ENCODE measurements at places on chromosomes 3 and 15. TPM values are rescaled to one million over a fixed set of nuclear protein-coding genes. Genes with fewer than 3 reads are reported as not detected.

DNA sequence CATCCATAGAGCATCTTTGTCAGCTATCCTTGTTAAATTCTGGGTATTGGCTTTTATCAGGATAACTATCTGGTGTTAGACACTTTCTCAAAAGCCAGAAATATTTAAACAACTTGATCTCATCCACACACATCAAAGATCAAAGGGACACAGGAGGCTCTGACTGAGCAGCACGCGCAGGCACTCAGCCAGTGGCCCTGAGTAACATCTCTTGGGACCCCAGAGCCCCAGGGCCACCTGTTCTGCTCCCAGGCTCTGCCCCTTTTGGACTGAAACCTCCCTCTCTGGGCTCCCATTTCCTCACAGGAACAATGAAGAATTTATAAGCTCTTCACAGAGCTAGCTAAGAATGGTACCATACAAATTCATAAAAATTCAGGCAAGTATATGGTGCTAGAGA is 16.1 kb downstream of the ATP10A start:
- no peak for DNase-seq

DNA sequence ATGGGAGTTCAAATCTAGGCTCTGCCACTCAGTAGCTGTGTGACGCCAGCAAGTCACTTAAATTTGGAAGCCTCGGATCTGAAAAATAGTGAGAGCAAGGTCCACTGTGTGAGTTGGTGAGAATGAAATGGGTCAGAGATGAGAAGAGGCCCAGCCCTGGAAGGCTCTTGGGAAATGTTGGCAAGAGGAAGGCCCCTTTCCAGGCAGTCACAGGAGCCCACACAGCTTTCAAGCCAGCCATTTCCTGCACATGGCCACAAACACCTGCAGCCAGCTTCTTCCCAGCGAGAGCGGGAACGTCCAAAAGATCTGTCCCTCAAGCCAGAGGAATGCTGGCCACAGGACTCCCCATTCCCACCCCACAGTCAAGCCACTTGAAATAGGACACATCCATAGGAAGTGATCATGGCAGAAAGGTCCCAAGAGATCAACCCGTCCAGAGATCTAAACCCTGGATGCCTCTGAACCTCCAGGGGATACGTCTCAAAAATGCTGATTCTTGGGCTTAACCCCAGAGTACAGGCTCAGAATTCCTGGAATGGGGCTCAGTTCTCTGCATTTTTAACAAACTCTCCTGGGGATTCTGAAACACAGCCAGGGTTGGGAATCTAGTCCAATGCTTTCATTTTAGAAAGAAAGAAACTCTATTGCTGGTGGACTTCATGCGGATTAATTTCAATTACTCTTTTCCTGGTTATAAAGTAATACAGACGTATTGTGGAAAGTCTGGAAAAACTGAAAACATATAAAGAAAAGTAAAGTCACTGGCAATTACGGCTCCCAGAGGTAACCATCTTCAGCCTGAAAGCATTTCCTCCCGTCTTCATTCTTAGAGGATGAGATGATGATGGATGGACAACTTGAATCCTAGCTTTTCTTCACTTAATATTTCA is 35.9 kb downstream of the NTRK3 start:
- no peak for DNase-seq

DNA sequence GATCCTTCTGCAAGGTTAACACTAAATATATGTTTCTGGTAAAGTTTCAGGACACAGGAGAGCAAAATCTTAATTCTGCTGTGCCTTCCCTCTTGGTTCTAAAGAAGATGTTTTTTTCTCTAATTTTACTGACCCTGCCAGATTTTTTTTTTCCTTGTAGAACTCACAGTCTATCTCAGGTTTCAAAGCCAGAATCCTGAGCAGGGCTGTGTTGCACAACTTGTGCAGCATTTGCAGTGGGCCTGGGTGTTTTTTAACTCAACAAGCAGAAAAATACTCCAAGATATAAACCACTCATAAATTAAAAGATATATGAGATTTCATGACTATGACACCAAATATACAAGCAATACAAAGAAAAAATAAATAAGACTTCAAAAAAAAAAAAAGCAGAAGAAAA is 40.2 kb upstream of the ARF4 start:
- DNase-seq = no peak

CIP2A gene
- 38.0 TPM for total RNA-seq

TP63 gene
- not detected for total RNA-seq

DNA sequence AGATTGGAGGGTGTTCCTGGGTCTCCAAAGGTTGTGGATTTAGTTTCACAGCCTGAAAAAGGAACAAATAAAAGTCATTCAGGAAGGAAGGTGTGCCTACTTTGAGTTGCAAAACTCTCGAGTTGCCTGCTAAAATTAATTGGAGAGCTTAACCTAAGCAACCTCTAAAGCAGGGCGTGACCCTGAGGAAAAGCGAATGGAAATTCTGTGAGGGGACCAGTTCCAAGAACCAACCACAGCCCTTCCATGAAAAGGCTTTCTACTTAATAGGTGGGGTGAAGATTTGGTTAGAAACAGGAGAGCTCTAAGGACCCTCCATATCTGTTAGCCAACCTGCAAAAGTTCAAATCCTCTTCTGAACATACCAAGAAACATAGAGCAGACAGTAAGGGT is 1.5 kb downstream of the CD80 start:
- no peak for DNase-seq

- no peak for DNase-seq
Measured at GRCh38 chr15:31342781-31343626, 16.4 kb downstream of the KLF13 start.

DNA sequence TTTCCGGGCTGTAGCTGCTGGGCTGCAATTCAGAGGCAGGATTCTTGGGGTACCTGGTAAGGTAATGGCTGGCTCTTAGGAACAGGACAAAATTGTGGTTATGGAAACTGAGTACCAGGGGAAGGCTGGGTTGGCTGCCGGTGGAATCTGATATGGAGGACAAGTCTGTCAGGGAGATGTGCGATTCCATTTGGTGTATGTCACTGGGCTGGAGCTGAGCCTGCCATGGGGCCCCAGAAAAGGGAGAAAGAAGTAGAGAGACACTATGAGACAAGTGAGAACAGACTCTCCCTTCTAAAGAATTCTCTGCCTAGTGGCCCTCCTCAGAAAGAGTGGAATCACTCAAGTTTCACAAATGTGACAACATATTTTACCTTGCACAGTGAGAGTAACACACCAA is 368.2 kb upstream of the ROPN1 start:
- DNase-seq = no peak

CCR1 gene
- total RNA-seq = not detected

- DNase-seq = no peak
Measured at GRCh38 chr3:10597733-10598132, 92.3 kb upstream of the ATP2B2 start.

DNA sequence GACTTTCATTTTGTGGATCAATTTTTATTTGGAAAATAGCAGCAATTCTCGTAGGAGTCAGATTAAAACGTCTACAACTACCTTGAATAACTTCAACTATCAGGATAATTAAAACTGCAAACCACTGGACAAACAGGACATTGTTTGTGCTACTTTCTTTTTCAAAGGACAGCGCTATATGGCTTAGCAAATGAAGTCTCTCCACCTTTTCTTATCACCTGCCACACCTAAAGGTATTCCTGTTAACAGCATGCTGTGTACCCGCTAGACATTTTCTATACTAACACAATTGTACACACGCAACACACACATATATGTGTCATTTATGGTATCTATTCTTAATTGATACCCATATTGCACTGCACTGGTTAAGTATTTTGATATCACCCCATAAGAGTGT is 19.2 kb downstream of the MNS1 start:
- no peak for DNase-seq

- DNase-seq = no peak
Measured at GRCh38 chr3:181726351-181727330, 14.9 kb downstream of the SOX2 start.

DNA sequence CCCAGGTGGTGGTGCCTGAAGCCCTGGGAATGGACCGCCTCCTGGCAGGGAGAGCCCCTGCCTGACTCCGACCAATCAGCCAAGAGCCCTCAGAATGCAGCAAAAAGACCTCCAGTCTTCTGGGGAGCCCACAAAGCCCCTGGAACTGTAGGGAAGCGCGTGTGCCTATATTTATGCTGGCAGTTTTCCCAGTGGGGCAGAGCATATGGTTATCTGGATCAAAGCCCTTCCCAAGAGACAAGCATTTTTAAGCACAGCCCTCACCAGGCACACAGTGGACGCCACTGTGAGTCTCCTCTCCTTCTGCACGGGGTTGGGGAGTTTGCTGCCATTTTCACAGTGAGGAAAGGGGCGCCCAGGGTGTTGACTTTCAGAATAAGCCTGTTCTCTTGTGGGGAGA is 80.9 kb upstream of the RPL32 start:
- no peak for DNase-seq

GRCh38 chr3:151265866-151266265 is 12.5 kb downstream of the P2RY14 start:
- peak; percentile 17 for DNase-seq

DNA sequence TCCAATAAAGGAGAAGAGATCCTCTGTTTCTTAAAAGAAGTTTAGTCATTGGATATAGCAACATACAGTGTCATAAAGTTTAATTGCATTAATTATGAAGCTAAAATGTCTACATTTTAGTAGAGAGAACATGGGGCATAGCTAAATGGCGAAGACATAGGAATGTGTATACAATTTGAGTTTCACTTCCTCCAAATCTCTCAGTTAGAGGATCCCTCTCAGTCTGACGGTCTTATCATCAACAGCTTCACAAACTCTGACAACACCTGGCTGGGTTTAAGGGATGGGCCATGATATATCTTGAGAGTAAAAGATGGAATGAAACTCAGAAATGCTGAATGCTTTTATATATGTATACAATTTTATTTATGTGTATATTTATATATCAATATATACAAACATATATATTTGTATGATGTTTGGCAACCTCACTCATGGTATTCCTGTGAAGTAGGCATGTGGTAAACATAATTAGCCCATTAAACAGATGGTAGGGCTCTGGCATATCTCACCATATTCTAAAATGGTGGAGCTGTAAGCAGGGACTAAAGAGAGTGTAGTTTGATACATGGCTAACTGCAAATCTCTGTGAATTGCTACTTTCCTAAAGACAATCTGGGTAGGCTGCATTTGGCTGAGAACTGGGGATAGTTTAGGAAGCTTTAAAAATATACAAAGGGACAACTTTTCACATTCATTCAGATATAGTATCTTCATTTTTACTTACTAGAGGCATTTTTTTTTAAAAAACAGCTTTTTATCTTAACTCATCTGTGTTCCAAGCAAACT is 111.6 kb downstream of the TIGIT start:
- no peak for DNase-seq

DNA sequence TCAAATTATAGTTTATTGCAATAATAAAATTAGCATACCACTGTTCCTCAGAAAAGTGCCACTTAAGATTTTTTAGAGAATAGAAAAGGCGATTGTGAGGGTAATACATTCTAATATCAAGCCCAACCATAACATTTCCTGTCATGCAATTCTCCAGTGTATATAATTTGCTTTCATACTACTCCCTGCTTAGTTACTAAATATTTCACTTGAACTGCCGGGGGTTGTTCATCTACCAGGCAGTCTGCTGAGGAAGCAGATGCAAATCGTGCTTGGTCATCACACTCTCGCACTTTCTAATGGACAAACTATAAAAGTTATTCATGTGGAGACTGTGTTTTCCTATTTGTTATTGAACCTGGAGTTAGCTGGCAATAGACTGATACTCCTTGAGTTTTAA is 645.6 kb upstream of the CBLB start:
- DNase-seq = no peak

TMEM87A gene
- total RNA-seq = 32.9 TPM

DNA sequence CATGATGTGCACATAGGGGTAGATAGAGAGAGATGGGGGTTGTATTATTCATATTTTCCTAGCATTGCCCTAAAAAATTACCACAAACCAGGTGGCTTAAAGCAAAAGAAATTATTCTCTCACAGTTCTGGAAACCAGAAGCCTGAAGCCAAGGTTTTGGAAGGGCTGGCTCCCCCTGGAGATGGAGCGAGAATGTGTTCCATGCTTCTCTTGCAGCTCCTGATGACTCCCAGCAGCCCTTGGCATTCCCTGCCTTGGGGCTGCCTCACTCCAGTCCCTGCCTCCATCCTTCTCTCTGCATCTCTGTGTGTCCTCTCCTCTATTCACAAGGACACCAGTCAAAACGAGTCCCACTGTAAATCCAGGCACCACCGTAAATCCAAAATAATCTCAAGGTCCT is 91.5 kb upstream of the FAM174B start:
- DNase-seq = no peak

- DNase-seq = no peak
Measured at GRCh38 chr3:16205156-16205870, 30.8 kb downstream of the GALNT15 start.

CPNE4 gene
- 3.8 TPM for total RNA-seq

DNA sequence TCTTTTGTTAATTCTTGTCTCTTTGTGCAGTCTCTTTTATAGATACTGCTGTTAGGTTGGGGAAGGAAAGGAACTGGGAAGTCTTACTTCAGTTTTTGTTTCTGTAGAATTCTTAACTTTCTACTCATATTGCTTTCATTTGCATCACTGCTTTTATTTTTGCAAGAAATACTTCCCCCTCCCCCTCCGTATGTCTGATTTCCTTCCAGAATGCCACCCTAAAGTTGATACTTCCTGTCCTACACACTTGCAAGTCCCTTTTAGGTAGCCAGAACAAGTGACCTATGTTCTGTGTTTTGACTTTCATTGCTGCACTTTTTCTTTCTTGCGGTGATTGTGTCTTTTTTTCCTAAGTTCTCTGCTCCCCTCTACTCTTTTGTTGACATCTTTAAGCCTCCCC is 477.4 kb downstream of the RSL24D1 start:
- DNase-seq = no peak

ECE2 gene
- 0.86 TPM for total RNA-seq

CD276 gene
- 156 TPM for total RNA-seq

OR5K2 gene
- total RNA-seq = not detected

GRCh38 chr15:62407216-62407615 is 242.1 kb upstream of the C2CD4B start:
- no peak for DNase-seq

DNA sequence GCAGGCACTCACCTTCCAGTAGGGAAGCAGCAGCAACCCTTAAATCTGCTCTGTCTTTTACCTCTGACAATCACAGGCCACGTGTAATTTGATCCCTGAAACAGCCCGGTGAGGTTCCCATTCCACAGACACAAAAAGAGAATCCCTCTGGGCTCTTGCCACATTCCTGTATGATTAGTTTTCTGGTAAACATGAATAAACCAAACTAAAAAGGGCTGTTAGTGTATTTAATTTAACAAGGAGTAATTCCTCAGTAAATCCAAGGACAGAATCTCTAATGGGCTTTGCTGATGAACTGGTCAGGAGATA is 186.9 kb downstream of the FAM43A start:
- no peak for DNase-seq

GRCh38 chr15:57143511-57144078 is 225.2 kb downstream of the TCF12 start:
- DNase-seq = no peak

All from H1 (cell line).